ENCODE measurements at places on chromosomes 1 and 21.

- DNase-seq = no peak
Observed at GRCh38 chr1:205421798-205422197, at the start of gene LEMD1. Gene LEMD1 (minus strand): TSS chr1:205422056. CDS start chr1:205420536, 1,520 bp downstream.

DNA sequence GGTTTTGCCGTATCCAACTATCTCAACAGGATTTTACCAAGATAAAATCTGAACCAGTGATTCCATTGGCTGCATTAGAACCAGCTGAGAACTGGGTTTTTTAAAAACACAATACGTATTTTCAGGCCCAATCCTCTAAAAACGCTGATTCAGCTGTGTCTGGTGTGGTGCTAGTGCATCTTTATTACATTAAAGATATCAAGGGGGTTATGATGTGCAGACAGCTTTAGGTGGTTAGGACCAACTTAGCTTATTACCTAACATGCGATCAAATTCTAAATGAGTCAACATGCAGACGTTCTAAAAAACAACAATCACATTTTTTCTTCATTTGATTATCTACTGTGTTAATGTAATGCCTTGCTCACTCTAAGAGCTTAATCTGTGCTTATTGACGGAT, 32.0 kb upstream of the EXO1 start:
- DNase-seq = no peak

DNA sequence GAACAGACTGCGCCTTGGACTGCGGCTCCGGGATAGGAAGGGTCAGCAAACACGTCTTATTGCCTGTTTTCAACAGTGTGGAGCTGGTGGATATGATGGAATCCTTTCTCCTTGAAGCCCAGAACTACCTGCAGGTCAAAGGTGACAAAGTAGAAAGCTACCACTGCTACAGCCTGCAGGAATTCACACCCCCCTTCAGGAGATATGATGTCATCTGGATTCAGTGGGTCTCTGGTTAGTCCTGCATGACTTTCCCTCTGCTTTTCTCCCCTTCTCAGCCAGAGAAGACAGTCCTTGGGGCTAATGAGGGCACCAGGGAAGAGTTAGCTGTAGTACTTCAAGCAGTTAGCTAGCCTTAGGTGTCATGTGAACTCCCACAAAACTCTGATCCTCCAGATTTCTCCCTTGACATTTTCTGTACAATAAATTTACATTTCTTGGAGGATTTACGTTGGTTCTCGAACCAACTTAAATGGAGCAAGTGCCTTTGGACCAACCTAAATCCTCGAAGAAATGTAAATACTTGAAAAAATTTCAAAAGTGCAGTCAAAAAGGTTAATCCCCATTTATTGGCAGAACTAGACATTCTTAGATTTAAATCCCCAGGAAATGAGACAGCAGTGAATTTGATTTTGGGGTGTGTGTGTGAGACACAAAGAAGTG, 20.9 kb downstream of the NTMT2 start:
- no peak for DNase-seq

DNA sequence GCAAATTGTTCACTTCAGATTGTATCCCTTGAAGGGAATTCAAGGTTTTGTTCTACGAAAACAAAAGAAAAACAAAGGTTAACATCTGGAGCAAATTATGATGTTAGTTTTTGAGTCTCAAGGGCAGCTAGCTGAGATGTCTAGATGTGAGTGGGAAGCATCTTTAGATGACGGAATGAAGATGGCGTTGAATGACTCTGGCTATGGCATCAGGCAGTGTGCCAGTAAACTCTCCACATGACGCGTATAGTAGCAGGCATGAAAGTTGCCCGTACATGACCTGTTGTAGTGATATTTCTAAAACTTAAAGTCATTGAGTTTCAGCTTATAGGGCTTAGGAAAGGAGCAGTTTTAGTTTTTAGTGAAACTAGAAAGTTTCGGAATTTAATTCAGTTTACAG, 12.3 kb upstream of the SDC3 start:
- no peak for DNase-seq

DNA sequence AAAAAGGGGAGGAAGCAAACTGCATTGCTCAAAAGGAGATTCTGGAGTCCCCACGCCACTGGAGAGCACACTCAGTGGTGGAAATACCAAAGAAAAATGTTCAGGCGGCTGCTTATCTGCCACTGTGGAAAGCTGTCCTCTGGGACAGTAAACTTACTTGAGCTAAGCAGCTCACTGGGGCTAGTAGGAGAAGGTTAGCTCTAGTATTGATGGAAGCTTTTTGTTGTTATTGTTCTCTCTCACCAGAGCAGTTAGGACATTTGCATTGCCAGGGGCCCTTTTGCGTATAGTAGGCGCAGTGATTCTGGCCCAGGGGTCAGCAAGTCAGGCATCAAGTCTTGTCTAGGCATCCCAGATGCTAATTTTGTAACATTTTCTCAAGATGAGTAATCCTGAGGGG, 15.6 kb downstream of the BACE2 start:
- DNase-seq = no peak

DNA sequence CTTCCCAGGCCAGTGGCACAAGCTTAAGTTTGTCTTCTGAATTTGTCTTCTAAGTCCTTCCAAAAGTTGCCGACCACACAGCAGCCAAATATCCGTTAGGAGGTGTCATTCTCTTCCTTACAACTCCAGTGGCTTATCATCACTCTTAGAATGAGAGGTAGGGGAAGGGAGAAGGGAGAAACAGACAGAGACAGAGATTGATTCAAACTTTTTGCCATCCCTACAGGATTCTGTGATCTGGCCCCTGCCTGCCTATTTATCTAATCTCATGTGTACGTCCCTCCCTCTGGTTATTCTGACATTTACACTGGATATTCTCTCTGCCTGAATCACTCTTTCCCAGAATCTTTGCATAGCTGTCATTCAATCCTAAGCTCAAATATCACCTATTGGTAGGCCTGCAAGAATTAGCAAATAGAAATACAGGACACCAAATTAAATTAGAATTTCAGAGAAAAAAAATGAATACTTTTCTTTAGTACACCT, 488 bp upstream of the GNL2 start:
- no peak for DNase-seq

DNA sequence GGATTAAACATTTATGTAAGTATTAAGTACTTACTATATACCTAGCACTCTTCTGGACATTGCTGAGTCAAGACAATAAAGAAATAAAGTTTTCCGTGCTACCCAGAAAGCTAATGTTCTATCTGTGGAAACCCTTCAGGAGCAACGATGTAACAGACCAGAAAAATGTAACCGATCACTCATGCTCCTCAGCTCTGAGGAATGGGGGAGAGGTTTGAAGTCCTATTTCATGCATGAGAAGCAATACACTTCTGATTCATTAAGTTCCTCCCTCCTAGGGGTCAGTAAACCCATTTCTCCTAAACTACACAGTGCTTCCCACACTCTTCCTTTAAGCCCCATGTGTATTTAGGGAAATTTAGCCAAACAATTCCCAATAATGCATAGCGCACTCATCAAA, 25.6 kb upstream of the KAZN start:
- no peak for DNase-seq

DNA sequence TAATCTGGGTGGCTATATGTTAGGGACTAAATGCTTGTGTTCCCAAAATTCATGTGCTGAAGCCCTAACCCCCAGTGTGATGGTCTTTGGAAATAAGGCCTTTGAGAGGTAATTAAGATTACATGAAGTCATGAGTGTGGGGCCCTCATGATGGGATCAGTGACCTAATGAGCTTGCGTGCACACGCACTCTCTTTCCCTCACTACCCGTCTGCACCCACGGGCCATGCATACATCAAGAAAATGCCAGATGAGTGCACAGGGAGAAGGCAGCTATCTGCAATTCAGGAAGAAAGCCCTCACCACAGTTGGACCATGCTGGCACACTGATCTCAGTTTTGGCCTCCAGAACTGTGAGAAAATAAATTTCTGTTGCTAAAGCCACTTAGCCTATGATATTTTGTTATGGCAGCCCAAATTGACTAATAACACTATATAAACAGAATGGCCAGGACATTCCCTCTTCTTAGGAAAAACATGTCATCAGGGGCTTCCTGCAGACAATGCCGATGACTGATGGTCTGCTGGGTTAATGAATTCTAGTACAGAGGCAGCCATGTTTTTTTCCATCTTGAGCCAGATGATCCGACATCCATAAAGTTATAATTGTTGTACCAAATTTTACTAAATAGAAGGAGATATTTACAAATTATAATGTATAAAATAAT, 18.1 kb upstream of the MYOG start:
- no peak for DNase-seq

GRCh38 chr1:245389873-245390272, 235.1 kb downstream of the KIF26B start:
- no peak for DNase-seq

GRCh38 chr1:9086045-9086444, 16.6 kb upstream of the SLC2A5 start:
- no peak for DNase-seq

GRCh38 chr1:199734186-199734585, 293.3 kb upstream of the NR5A2 start:
- DNase-seq = no peak

GRCh38 chr1:114130213-114130612, 23.5 kb downstream of the SYT6 start:
- DNase-seq = no peak

DNA sequence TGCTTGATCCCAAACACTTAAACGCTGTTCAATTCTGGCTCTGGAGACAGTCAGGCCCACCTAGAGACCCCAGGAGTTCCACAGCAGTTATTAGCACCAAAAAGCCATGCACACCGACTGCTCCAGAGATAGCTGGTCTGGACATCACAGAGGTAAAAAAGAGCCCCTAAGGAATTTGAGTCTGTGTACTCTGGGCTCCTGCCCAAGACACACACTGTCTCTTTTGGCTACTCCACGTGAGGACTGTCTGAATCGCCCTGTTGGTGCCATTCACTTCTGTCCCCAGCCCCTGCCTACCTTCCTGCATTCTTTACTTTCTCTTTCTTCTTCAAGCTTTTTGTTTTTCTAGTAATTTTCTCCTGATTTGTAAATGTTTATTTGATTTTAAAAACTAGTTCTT, 197.4 kb downstream of the ADGRL2 start:
- DNase-seq = no peak

DNA sequence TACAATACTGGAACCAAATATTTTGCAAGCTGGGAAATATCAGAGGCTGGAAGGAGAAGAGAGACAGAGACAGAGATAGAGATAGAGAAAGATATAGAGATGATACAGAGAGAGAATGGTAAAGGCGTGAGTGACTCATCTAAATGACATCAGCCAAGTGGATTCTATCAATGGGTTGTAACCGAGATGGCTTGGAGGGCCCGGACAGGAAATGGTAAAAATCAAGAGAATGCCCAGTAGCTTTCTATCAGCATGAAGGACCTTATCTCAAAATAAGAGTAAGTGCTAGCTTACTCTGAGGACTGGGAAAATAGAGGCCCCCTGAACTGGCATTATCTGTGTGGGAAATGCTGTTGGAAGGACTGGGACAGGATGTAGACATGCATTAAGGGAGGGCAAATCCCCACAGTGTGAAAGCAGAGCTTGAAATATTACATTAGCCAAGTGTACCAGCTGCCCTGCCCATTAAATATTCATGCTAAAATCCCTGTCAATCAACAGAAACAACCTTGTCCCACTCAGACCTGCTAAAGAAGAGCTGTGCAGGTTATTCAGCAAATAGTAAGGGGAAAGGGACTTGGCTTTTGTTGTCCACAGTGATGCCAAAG, 76.6 kb upstream of the ZNF644 start:
- DNase-seq = no peak

DNA sequence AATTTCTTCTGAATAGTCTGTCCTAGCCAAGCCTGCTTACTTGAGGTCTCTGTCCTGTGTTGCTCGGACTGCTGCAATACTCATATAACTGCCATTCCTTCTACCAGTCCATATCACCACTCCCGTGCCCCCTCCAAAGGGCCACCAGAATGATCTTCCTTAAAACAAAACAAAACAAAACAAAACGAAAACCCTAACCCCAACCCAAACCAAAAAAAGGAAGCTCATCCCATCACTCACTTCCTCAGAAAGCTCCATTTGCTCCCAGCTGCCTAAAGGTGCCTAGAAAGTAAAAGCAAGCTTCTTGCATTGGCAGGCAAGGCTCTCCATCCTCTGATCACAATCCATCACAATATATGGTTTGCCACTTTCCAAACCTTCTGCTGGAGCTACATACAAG, 20.3 kb downstream of the USP24 start:
- no peak for DNase-seq

- DNase-seq = no peak
Observed at GRCh38 chr1:11059155-11059967, 457 bp downstream of the SRM start.
